NT2/D1 (cell line): ENCODE measurements at places on chromosomes 5 and 9.

- DNase-seq: no peak
These were observed 7.1 kb downstream of the NFX1 start for GRCh38 chr9:33297432-33297831.

DNA sequence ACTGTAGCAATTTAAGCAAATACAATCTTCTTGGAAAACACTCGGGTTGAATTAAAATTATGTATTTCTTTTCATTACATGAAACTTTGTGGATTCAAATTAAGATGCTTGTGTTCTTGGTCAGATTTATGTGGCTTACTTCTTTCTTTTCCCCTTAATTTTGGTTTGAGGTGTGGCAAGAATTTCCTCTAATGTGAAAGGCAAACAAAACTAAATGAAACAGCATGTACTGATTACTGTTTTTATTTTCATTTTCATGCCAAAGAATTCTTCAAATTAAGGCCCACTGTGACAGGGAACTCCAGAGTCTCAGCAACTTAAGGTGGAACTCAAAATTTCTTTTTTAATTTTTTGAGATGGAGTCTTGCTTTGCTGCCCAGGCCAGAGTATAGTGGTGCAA is at the start of gene OMD:
Gene OMD (minus strand): TSS at position 132 of the 400 bp plus-strand sequence. CDS start 6,913 bp downstream, outside the sequence.
- no peak for DNase-seq

GRCh38 chr9:18821788-18822187 is 211.2 kb downstream of the SAXO1 start:
- peak; percentile 20 for DNase-seq

DNA sequence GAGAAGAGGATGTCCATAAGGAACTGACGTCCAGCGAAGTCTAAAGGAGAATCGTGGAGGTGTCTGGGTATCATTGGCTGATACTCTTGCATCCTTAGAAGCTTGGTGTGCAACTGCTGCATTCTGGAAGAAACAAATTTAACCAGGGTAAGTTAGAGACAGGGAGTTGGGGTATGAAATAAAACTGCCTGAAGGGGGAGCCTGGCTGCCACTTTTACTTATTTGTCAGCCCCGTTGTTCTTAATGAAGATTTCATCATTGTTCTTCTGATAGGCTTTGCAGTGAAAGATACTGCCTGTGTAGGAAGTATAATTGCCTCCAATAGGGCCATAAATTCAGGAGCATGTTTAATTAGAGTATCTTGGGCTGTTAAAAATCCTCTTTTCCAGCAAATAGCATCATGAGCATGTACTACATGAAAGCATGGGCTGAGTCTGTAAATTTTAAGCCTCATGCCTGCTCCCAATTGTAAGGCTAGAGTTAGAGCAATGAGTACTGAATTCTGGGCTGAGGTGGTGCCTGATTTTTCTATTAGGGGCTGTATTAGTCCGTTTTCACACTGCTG is 1264.5 kb upstream of the ACO1 start:
- no peak for DNase-seq

GRCh38 chr5:68373050-68373449 is 157.5 kb downstream of the PIK3R1 start:
- no peak for DNase-seq

DNA sequence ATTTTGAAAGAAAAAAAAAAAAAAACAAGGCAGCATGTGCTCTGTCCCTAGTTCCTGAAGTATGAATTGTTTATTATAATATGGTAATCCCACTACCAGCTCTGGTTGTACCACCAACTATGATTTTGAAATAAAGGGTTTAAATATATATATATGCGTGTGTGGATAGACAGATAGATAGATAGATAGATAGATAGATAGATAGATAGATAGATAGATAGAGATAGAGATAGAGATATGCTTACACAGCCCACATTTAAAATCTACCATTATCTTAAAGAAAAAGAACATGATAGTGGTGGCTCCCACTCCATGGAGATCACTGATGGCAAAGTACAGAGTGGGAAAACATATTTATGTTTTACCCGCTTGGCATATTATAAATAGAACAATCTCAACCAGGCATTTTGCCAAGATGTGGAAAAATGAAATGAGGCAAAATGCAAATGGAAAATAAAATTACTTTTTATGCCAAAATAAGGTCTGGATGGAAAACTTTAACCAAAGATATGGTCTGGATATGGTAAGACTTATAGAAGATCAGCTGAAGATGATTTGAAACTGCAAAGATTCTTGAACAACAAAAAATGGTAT is 170.0 kb downstream of the ARL15 start:
- no peak for DNase-seq

GRCh38 chr5:159132429-159133040 is 32.8 kb upstream of the EBF1 start:
- DNase-seq: no peak

- DNase-seq: no peak
These were observed 139.9 kb downstream of the RFX3 start for GRCh38 chr9:3385871-3386270.

- DNase-seq: no peak
These were observed 15.4 kb upstream of the C5orf47 start for GRCh38 chr5:173973616-173973969.

DNA sequence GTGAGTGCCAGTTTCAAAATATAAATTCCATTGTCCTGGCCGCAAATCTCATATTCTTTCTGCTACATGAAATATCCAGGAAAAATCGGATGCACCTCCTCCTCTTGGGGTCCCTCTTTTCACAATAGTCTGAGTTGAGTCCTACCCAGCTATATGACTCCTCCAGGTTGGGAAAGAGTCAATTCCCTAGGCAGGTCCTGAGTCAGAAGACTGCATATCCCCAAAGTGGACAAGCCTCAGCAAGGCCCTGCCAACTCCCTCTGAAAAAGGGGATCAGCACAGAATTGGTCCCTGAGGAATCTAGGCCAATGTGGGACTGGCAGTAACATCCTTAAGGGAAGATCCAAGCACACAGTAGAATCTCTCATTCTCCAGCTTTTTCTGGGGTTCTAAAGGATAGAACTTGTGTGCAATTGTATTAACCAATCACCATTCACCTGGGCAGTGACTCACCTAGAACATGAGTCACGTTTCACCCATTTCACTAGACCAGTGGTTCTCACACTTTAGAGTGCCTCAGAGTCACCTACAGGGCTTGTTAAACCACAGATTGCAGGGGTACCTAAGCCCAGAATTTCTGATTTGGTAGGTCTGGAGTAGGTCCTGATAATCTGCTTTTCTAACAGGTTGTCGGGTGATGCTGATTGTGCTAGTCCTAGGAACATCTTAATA is 44.7 kb upstream of the TMEM215 start:
- DNase-seq: no peak

DNA sequence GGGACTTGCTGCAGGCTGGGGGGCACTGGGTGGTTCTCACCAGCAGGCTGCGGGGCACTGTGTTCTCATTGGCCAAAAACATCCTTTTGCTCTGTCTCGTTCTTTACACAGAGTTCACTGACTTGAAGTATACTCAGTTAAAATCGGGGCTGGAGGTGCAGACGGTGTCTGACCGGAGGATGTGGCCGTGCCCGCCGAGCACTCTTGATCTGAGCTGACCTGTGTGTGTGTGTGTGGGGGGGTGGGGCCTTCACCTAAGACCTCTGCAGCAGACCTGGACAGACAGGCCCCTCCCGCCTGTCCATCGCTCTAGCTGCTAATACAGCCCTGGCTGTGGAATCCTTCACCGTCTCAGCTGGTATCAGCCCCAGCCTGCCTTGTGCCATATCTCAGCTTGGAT is 7.1 kb downstream of the TOR1B start:
- DNase-seq: no peak

GRCh38 chr5:146890066-146890465 is 11.5 kb upstream of the PPP2R2B start:
- no peak for DNase-seq
